HFFc6 (cell line): ENCODE measurements at places on chromosomes 4 and X.

DNA sequence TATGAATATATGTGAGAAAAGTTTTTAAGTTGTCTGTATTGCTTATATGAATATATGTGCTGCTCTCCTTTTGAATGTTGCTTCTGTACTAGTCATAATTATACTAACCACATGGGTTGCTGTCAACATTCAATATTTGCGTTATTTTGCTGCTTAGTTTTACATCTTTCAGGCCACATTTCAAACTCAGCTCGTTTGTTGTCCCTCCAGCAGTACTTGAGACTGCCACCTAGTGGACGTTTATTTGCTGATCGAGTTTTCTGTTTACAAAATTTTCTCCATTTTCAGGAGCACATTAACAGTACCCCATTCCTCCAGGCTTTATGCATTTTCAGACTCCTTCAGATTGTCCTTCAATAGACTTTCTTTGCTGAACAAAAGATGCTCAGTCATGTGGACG, 75.8 kb downstream of the NUDT11 start:
- DNase-seq = peak; percentile 12

DNA sequence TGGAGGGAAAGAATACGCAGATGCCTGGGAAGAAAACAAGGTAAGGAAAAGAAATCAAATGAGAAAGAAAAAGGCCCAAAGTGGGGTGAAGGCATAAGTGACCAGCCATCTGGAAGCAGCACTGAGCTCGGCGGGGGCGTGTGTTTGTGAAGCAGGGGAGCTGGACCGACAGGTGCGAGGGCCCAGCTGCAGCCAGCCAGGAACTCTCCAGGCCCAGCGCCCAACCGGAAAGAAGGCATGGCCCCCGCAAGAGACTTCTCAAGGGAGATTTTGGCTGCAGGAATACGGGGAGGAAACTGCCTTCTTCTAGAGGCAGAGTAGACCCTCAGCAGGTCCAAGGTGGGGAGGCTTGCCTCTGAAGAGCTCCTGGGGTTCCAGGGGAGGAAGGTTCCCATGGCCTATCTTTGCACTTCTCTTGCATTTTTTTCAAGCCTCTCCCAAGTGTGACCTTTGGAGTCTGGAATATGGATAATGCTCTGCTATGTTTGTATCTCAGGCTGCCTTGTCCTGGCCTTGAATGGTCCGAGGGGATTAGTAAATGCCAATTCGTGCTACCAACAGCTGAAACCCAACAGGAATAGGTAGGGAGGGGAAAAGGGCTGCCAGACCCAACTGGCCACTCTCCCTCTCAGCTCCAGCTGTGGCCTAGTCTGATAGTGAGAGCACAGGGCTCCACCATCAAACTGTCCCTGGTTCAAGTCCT, 10.8 kb upstream of the CITED1 start:
- DNase-seq = no peak

DNA sequence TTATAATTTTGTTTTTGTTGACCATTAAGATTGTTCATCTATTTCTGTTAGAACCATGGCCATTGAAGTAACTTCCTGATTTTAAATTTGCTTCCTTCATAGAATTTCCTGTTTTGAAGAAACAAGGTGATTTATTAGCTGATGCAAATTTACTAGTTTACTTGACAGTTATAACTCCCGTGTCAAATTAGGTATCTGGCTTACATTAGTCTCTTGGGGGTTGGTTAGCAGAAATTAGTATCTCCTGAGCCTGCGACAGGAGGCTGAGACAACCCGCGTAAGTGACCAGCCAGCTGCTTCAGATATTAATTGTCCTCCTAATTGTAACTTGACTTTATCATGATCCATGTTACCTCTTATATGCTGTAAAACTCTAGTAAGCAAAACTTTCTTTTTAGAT, 154.3 kb downstream of the CFAP299 start:
- no peak for DNase-seq

DNA sequence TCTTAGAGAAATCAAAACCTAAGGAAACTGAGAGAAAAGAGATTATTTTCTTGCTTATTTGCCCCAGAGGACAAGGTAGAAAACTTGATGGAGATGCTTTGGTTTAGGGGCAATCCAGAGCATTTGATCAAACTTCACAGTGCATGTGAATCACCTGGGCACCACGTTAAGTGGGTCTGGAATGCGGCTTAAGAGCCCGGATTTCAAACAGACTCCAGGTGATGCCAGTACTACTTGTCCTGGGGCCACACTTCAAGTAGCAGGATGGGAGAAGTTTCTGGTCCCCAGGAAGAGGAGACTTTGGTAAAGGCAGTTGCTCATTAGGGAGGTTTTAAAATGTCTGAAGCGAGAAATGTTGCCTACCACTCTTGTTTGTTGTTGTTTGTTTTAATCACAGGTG, 51.8 kb downstream of the PHOX2B start:
- DNase-seq = no peak

DNA sequence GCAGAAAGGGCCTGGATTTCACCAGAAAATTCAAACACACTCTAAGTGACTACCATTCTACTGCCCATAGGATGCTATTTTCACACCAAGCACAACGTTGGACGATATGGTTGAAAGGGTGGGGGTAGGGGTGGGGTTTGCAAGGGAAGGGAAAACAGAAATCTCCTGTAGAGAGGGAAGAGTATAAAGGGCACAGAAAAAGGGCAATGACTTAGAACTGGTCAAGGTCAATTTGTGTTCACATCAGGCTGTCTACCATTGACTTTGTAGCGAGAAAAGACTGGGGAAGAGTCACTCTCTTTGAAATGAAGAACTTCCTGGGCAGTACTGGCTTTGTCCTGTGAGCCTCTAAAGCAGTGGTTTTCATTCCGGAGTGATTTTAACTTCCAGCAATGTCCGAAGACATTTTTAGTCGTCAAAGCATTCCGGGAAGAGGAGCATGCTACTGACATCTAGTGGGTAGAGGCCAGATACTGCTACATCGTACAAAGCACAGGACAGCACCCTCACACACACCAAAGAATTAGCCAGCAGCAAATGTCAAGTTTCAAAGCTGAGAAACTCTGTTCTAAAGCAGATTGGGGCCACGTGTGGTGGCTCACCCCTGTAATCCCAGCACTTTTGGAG, 48.4 kb upstream of the SLC7A3 start:
- peak; percentile 28 for DNase-seq
